ENCODE measurements at places on chromosomes 5 and 9.

- DNase-seq: no peak
These were observed 6.0 kb downstream of the BARX1 start for GRCh38 chr9:93949073-93949693.

DNA sequence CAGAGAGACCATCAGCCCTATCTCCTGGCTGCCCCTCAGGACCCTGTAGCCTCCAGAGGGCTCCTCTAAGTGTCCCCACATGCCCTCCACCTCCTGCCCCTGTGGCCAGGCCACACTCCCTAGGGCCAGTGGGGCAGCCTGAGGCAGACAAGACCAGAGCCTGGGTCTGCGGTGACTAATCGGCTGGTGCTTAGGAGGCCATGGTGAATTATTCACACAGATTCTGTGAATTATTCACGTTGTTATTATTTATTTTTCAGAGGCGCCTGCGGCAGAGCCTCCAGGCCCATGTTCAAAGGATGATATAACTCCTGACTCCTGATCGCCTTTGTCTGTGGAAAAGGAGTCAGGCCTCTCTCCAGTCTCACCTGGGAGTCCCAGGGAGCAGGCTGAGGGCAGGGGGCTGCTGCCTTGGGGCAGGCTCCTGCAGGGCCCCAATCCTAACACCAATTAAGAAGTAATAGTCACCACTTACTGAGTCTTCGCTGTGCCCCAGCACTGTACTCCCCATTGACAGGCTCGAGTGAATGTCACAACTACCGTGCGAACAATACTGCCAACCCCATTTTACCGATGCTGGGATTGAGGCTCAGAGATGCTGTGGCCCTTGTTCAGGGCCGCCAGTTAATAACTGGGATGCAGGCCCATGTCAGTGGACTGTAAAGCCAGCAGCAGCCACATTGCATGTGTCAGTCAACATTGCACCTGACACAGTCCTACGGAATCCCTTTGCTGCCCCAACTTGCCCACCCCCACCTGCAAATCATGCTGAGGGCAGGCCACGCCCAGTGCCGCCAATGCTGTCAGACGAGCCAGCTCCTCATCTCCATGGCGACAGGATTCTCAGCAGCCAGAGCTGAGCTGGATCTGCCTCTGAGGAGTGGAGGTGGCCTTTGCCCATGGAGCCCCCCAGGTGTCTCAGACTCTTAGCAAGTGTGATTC is 94.9 kb downstream of the PCDH1 start:
- DNase-seq: no peak

- no peak for DNase-seq
These were observed 124.7 kb upstream of the VLDLR start for GRCh38 chr9:2496934-2497333.

GRCh38 chr5:109045710-109046109 is 298.0 kb downstream of the FER start:
- peak; percentile 85 for DNase-seq

GRCh38 chr5:114174837-114175236 is 187.0 kb upstream of the KCNN2 start:
- DNase-seq: no peak

DNA sequence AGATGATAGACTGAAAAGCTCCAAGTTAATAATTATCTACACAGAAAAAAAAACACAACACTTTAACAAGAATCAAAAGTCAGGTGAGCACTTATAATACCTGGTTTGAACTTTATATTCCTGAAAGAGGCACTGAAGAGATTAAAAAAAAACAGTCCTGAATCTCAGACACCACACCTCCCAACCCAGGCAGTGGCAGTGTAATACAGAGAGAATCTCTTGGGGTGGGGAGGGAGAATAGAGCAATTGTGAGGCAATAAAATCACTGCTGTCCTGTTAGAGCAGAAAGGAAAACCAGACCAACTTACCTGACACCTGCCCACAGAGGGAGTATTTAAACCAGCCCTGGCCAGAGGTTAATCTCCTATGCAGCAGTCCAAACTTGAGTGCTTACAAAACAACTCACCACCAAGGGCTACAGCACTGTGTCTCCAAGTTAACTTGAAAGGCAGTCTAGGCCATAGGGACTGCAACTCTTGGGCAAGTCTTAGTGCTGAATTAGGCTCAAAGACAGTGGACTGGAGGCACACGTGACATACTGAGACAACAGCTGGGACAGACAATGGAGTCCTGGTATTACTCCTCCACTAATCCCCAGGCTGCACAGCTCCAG is 54.2 kb downstream of the SLCO4C1 start:
- DNase-seq: no peak

DNA sequence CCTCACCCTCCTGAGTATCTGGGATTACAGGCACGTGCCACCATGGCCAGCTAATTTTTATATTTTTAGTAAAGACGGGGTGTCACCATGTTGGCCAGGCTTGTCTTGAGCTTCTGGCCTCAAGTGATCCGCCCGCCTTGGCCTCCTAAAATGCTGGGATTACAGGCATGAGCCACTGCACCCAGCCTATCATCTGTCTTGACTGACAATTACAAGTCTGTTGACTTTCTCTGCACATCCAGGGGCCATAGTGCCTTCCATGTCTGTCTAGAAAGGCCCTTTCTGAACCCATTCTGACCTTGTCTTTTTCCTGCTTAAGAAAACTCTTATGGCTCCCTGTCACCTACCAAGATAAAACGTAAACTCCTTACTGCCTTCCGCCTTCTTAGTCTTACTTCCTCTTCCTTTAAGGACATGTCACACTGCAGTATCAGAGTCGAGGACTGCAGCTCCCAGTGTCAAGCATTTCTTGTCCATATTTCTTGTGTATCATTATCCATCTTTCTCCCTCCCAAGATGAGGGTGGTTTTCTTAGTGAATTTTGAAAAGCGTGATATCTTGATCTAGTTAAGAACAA is 49.9 kb upstream of the SHB start:
- DNase-seq: no peak

GRCh38 chr5:120254385-120254784 is 209.7 kb upstream of the PRR16 start:
- DNase-seq: no peak

DNA sequence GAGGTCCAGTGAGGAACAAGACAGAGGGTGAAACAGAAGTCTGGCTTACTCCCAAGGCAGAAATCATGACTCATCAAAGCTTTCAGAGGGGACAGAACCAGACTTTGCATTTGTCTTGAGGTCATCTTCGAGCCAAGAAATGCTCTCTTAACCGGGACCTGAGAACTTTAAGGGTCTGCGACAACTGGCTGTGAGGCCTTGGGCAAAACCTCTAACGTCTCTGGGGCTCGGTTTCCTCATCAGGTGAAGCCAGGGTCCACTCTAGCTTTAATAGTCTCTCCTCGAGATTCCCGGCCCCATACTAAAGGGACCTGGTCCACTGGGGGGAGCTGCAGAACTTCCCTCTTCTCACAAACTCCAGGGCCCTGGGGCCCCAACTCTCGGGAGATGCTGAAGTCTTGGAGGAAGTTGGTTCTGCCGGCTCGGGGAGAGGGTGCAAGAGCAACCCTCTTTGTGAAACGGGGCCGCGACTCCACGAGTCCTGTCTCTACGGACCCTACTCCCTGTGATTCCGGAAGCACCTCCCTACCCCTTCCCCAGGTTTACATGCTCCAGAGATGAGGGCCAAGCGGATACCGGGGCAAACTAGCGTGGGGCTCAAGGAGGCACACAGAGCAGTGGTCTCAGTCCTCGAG is 2.6 kb downstream of the GLIS3 start:
- DNase-seq: peak; percentile 83

DNA sequence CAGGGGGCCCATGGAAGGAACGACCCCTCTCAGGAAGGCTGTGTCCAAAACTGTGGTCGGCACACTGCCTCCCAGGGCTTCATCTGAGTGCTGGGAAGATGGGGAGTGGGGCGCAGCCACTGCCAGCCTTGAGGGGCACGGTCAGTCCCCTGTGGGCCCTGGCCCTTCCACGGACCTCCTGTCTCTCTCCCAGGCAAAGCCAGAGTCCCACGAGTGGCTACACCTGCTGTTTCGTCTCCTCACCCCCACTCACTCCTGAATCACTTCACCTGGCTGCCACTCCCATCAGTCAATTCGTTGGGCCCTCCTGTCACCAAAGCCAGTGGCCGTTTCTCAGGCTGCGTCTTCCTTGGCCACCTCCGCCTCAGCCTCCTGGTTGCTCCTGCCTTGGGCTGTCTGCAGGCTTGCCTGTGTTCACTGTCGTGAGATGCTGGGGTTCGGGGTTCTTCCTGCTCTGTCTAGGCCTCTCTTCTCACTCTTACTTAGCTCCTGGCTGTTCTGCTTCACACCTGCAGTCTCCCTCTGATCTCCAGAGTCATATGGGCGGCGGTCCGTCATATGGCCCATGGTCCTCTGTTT is 58.8 kb upstream of the RNF130 start:
- no peak for DNase-seq

- DNase-seq: no peak
These were observed 45.1 kb upstream of the GLIS3 start for GRCh38 chr9:4344946-4345345.

DNA sequence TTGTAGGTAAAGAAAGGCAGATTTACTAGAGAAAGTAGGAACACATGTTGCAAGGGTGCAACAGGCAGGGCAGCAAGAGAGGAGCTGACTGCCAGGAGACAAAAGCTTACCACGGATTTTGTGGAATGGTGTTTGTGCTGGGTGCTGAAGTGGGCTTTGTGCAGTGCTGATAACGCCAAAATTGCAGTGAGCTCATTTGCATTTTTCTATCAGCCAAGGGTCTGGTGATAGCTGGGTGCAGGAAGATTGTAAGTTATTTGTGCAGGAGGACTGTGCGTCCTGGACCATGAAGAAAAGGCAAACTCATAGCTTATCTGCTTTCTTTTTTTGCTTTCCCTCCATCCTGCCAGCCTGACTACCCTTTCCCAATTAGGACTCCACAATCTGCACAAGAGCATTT is 13.6 kb downstream of the CTSL start:
- DNase-seq: no peak

GRCh38 chr5:83342465-83342864 is 129.1 kb upstream of the VCAN start:
- no peak for DNase-seq

DNA sequence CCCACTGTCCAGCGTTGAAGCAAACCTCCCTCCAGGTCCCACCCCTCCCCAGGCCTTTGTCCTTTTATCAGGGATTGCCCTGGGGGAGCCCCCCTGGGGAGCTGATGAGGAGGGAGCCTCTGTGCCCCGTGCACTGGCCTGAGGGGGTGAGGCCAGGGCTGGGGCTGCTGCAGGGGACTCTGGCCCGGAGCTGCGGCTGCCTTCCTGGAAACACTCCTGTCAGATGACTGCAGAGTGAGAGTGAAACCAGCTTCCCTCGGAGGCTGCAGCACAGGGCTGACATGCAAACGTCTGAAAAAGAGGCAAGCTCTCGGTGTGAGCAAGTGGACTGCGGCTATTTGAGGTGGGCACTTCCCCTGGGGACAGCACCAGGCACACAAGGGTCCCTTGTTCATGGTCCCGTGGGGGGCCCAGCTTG is 4.6 kb upstream of the TRAF2 start:
- no peak for DNase-seq

DNA sequence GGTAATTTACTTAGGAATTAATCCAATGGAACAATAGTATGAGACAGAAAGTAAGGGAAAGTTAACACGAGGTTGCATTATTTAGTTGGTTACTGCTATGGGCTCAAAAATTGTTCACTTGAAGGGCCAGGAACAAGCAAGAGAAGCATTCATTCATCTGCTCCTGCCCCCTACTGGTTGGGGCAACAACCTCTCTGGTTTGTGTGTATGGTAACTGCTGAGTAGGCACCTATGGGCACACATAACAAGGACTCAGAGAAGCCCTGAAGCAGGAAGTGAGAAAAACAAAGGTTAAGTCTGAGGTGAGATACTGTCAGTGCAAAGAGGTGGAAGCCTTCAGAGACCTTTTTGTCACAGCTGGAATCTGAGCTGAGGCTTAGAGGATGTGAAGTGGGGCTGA is 34.4 kb upstream of the RANBP6 start:
- DNase-seq: no peak

DNA sequence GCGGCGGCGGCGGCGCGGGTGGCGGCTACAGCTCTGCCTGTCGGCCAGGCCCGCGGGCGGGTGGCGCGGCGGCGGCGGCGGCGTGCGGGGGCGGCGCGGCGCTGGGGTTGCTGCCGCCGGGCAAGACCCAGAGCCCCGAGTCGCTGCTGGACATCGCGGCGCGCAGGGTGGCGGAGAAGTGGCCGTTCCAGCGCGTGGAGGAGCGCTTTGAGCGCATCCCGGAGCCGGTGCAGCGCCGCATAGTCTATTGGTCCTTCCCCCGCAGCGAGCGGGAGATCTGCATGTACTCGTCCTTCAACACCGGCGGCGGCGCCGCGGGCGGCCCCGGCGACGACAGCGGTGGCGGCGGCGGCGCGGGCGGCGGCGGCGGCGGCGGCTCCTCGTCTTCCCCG is 296 bp downstream of the ZSWIM6 start:
- no peak for DNase-seq

DNA sequence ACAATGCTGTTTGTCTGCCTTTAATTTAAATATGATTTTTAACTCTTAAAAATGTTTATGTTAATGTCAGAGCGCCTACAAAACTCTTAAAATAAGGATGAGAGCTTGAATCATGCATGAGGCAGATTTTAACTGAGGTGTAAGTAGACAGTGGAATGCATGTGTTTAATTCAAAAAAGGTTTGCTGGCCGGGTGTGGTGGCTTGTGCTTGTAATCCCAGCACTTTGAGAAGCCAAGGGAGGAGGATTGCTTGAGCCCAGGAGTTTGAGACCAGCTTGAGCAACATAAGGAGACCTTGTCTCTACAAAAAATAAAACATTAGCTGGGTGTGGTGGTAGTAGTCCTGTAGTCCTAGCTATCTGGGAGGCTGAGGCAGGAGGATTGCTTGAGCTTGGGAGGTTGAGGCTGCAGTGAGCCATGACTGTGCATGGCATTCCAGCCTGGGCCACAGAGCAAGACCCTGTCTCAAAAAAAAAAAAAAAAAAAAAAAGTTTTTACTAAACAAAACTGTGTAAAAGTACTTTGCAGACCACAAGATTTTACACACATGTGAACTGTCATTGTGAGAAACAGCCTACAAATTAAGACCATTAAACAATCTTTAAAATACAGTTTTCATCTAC is 21.1 kb downstream of the NDST1 start:
- no peak for DNase-seq

DNA sequence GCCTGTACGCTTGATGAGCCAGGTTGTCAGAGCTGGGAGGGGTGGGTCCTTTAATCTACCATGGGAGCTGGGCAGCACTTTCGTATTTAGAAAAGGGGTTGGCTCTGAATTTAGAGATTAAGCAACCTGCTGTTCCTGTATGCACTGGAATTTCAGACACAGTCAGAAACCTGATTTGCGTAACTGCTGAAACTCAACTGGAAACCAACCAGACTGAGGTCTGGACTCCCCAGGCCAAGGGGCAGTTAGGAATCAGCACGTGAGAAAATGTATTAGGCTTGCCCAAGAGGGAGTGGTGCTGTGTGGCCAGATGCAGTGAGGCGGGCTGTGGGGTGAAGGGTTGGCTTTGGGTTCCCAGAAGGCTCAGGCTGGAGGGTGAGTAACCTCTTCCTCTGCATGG is 235.0 kb downstream of the GOLPH3 start:
- DNase-seq: no peak

DNA sequence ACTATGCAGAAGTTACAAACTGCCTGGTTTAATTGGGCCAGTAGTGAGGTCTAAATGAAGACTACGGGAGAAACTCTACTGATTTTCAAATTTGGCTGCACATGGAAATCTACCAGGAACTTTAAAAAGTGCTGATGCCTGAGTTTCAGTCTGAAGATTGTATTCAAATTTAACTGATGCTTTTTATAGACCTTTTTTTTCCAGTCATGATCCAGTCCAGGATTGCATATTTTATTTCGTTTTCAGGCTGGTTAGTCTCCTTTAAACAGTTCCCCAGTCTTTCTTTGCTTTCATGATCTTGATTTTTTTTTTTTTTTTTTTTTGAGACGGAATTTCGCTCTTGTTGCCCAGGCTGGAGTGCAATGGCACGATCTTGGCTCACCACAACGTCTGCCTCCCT is 23.7 kb upstream of the SPZ1 start:
- DNase-seq: no peak

GRCh38 chr9:70315389-70315788 is 56.6 kb downstream of the SMC5 start:
- no peak for DNase-seq

Data from fibroblast of gingiva (primary cell).